Upper lobe of right lung (tissue), 1 donor: ENCODE measurements at places on chromosomes 12 and 14.

DNA sequence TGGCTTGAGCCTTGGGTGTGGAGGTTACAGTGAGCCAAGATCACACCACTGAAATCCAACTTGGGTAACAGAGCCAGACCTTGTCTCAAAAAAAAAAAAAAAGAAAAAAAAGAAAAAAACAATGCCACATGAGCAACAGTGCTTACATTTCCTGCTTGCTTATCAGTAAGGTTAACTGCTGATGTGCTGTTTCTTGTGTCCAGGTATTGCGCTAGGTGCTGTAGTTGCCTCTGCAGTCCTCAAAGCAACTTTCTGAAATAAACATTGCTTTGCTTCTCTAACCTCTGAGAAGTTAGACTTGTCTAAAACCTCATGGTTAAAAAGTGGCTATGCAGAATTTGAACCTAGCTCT is 24.7 kb downstream of the RNF34 start:
- H3K4me1 ChIP-seq: no peaks in the 10 kb centered on the region
- no peaks in the 10 kb centered on the region for H3K27me3 ChIP-seq
- no peak for DNase-seq
- H3K27ac ChIP-seq: no peak overlapping the region
- H3K36me3 ChIP-seq: peaks cover 91% of the 10 kb centered on the region

DNA sequence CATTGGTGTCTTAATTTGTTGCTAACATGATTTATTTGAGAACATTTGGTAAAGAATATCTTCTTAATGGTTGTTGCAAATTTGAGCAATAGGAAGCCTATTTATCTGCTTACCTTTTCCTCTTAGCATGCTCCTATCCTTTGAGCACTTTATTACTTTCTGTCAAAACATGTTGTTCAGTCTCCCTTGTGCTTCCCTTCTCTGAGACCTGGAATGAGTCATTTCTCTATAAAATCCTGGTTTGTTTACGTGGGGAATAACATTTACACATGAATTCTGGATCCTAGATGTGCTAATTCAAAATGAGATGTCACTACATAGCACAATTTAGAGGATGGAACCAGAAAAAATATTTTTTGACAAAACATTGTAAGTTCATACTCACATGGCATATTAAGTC is 844.0 kb upstream of the LRFN5 start:
- no peaks in the 10 kb centered on the region for H3K27me3 ChIP-seq
- DNase-seq: no peak
- no peak overlapping the region for H3K27ac ChIP-seq
- no peak overlapping the region for H3K4me3 ChIP-seq
- no peaks in the 10 kb centered on the region for H3K4me1 ChIP-seq

DNA sequence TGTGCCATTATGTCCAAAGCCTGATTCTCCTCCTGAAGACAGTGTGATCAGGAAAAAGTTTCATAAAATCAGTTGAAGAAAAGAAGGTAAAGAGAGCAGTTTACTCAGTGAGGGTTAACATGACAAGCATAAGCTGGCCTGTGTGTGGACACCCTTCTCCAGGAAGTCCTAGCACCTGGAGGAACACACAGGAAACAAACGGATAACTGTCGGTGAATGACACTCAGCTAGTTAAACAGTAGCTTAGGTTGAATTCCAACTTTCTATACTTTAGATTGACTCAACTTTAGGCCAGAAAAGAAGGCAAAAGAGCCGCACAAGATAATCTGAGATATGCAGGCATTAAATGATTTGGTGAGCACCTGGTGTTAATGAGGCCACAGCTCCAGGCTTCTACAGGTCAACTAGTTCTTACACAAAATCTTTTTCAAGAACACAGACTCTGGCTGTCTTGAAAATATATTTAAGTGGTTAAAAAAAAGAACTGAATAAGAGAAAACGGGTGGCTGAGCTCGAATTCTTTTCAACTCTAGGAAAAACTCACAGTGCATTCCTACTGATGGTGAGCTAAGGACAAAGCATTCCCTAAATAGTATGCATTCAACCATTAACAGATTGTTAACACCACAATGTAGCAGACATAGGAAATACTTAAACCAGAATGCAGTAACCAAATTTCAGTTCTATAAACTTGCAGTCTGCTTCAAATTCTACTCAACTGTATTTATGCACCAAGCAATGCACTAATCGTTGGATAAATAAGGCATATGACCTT is 56.9 kb upstream of the TSPAN8 start:
- no peaks in the 10 kb centered on the region for H3K36me3 ChIP-seq
- DNase-seq: no peak
- H3K27me3 ChIP-seq: no peaks in the 10 kb centered on the region
- no peak overlapping the region for H3K27ac ChIP-seq
- peaks cover 7% of the 10 kb centered on the region for H3K4me1 ChIP-seq
- no peak overlapping the region for H3K4me3 ChIP-seq

GRCh38 chr12:81010641-81011040 is 67.2 kb upstream of the ACSS3 start:
- H3K27ac ChIP-seq: no peak overlapping the region
- no peaks in the 10 kb centered on the region for H3K27me3 ChIP-seq
- H3K4me1 ChIP-seq: no peaks in the 10 kb centered on the region
- no peak overlapping the region for H3K4me3 ChIP-seq
- H3K36me3 ChIP-seq: no peaks in the 10 kb centered on the region
- no peak for DNase-seq

GRCh38 chr12:92259291-92259690 is 113.6 kb upstream of the BTG1 start:
- no peaks in the 10 kb centered on the region for H3K36me3 ChIP-seq
- H3K4me1 ChIP-seq: no peaks in the 10 kb centered on the region
- H3K27me3 ChIP-seq: no peaks in the 10 kb centered on the region
- no peak overlapping the region for H3K4me3 ChIP-seq
- no peak overlapping the region for H3K27ac ChIP-seq

GRCh38 chr14:69495341-69495921 is 10.9 kb downstream of the PLEKHD1 start:
- H3K4me1 ChIP-seq: no peaks in the 10 kb centered on the region
- no peaks in the 10 kb centered on the region for H3K36me3 ChIP-seq
- no peaks in the 10 kb centered on the region for H3K27me3 ChIP-seq
- DNase-seq: no peak
- no peak overlapping the region for H3K4me3 ChIP-seq
- no peak overlapping the region for H3K27ac ChIP-seq

DNA sequence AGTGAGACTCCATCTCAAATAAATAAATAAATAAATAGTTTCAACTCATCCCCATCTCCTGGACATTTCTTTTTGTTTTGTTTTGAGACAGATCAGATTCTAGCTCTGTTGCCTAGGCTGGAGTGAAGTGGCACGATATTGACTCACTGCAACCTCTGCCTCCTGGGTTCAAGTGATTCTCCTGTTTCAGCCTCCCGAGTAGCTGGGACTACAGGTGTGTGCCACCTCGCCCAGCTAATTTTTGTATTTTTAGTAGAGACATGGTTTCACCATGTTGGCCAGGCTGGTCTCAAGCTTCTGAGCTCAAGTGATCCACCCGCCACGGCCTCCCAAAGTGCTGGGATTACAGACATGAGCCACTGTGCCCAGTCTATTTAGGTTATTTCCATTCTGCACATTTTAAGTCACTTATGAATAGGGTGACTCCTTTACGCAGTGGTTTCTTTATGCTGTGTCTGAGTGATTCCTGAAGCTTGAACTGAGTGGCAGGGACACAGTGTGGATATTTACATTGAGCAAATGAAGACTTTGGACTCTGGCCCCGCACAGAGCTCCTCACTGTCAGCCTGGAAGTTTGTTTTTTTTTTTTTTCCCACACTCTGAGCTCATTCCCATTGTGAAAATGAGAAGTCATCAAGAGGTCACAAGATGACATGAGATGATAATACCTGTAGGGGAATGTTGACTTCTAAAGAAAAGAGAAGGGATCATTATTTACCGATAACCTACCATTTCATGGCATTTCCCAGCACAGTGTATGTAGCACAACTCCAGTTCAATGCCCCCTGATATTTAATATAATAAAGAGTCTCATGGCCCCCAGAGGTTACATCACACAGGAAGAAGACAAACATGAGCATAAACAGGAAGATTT is 72.6 kb downstream of the TBX3 start:
- no peak for DNase-seq
- H3K4me1 ChIP-seq: no peaks in the 10 kb centered on the region
- no peaks in the 10 kb centered on the region for H3K27me3 ChIP-seq
- no peak overlapping the region for H3K4me3 ChIP-seq
- H3K27ac ChIP-seq: no peak overlapping the region

DNA sequence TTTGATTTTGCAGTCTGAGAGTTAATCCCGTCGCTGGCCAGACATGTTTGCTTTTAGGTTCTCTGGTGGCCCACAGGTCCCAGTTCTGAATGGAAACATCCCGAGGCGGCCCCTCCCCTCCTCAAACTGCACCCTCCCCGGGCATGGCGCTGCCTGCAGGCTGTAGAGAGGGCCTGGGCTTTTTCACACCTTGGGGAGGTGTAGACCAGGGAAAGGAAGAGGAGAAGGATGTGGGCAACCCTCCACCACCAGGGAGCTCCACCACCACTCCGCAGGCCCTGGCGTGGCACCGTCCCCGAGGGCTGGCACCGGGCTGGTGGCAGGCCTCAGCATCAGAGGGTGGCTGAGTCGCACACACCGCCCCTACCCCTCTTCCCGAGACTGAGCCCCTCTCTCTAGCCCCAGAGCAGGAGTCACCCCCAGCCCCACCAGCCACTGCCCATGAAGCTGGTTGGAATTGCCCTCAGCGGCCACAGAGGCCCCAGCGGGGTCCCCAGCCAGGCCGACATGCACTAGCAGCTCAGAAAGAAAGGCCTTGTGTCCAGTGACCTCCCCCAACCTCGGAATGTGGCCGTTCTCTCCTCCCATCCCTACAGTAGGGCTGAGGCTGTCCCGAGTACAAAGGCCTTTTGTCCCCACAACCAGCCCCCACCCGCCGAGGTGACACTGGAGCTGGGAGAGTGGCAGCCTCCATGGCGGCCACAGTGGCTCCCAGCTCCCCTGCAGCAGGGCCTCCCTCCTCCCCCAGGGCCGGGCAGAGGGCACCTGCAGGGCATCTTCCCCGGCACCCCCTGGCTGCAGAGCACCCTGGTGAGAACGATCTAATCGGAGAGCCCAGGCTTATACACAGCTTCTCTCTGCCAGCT is 23.5 kb upstream of the INF2 start:
- no peaks in the 10 kb centered on the region for H3K36me3 ChIP-seq
- H3K27ac ChIP-seq: no peak overlapping the region
- DNase-seq: peak; percentile 77
- peaks cover 9% of the 10 kb centered on the region for H3K4me1 ChIP-seq
- H3K4me3 ChIP-seq: no peak overlapping the region

DNA sequence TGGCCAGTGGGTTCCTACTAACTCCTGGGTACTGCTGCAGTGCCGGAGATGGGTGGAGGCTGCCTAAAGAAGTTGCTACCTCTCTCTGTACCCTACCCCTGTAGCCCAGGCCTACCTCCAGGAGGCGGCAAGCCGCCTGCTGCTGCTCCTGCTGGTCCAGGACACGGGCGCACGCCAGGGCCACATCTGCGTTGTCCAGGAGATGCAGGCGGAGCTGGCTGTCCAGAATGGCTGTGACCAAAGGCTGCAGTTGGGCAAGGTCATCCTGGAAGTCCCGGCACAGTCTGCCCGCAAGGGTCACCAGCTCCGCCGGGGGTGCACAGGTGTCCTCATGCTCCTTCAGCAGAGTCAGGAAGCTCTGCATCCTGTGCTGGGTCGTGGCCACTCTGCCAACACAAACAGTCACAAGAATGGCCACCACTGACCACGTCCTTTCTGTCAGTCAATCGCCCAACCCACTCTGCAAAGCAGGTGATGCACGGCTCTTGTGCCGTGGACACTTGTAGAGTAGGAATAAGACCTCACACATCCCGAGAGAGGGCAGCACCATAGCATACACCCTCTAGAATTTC is 1.6 kb downstream of the ANHX start:
- DNase-seq: no peak
- no peak overlapping the region for H3K27ac ChIP-seq
- no peaks in the 10 kb centered on the region for H3K36me3 ChIP-seq
- H3K4me3 ChIP-seq: no peak overlapping the region

DNA sequence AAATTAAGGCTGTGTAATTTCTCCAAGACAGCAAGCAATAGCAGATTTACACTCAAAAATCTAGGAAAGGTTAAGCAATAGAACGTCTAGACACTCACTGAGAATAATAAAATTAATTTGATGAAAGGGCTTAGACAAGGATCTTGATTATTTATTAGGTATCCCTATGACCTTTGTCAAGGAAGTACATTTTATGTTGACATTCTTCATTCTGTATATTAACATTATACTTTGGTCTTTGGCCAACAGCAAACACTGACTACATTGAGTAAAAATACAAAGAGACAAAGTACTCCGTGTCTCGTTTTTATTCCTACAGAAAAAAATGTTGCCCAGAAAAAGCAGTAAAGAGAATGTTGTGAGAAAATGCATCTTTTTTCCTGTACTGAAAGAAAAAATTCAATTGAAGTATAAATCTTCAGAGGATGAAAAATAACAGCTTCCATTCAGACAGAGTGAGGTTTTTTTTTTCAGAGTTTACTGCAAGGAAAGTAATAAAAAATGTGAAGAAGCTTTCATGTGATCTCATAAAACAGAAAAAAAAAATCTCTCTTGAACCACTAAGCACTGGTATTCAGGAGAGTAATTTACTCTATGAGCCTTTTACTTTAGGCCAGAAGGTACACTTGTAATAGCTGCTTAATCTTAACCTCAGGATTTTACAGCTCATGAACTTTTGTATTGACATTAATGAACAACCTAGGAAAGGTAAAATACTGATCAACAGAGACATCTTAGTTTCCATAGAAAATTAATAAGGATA is 605.0 kb downstream of the FSCB start:
- no peak overlapping the region for H3K27ac ChIP-seq
- DNase-seq: no peak
- H3K27me3 ChIP-seq: no peaks in the 10 kb centered on the region
- no peaks in the 10 kb centered on the region for H3K36me3 ChIP-seq
- H3K4me1 ChIP-seq: no peaks in the 10 kb centered on the region

- DNase-seq: no peak
- peaks cover 15% of the 10 kb centered on the region for H3K36me3 ChIP-seq
- peak overlapping the region; percentile 89 for H3K27ac ChIP-seq
Observed at GRCh38 chr14:73743431-73743931, 29.3 kb upstream of the PNMA1 start.

GRCh38 chr12:15590180-15590826 is 198.9 kb downstream of the EPS8 start:
- no peaks in the 10 kb centered on the region for H3K36me3 ChIP-seq
- H3K27me3 ChIP-seq: no peaks in the 10 kb centered on the region
